Osteoblast (primary cell): ENCODE measurements at places on chromosomes 5 and 9.

- DNase-seq, result no peak
Observed at GRCh38 chr9:104999136-104999535, 71.2 kb upstream of the ABCA1 start.

- DNase-seq, result no peak
Observed at GRCh38 chr9:3495855-3496254, 29.9 kb downstream of the RFX3 start.

- no peak for DNase-seq
Observed at GRCh38 chr5:157956271-157956885, 97.4 kb upstream of the CLINT1 start.

DNA sequence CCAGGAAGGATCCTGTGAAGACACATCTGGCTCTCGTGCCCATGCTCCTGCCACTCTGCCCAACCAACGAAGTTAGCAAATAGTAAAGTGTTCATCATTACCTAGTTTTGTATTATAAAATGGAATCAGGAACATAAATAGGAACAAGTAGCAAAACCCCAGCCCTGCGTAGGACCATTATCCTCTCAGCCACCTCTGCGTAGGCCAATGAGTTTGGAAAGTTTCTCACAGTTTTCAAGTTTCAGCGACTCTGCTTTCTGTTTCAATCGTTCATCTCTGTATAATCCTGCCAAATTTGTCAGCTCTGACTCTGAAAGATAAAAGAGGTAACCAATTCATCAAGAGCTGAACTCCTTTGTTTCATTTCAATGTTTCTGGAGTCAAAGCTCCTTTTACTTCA is 10.1 kb upstream of the SPATA24 start:
- DNase-seq, result no peak

DNA sequence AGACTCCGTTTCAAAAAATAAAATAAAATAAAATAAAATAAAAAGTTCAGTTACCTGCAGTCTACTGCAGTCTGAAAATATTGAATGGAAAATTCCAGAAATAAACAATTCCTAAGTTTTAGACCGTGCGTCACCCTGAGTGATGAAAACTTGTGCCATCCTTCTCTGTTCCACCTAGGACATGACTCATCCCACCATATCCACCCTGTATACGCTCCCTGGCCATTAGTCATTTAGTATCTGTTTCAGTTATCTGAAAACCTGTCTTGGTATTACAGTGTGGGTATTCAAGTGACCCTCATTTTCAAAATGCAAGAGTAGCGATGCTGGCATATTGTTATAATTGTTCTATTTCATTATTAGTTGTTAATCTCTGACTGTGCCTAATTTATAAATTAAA is 51.8 kb upstream of the TEX48 start:
- no peak for DNase-seq

DNA sequence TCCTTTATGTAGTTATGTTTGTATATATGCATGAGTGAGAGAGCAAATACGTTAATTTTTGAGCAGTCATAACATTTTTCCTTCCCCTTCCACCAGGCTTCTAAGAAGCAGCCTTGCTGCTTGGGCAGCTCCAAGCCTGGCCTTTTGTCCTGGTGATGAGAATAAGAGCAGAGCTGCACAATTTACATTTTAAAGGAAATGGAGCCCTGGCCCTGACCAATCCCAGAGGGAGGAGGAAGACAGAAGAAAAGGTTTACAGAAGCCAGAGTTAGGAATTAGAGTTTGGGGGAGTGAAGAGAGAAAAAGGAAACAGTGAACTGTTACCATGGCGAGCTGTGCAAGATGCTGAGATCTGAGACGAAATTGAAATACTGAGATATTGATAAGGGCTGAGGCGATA is 25.3 kb upstream of the EFNA5 start:
- no peak for DNase-seq

- DNase-seq, result no peak
Observed at GRCh38 chr5:60803712-60804111, 40.4 kb downstream of the ELOVL7 start.

- peak; percentile 17 for DNase-seq
Observed at GRCh38 chr5:64811050-64811640, 42.4 kb downstream of the CWC27 start.

- peak; percentile 22 for DNase-seq
Observed at GRCh38 chr9:128611600-128612394, 44.9 kb downstream of the DYNC2I2 start.

GRCh38 chr9:133998915-133999595 is 6.9 kb upstream of the VAV2 start:
- DNase-seq, result peak; percentile 80

DNA sequence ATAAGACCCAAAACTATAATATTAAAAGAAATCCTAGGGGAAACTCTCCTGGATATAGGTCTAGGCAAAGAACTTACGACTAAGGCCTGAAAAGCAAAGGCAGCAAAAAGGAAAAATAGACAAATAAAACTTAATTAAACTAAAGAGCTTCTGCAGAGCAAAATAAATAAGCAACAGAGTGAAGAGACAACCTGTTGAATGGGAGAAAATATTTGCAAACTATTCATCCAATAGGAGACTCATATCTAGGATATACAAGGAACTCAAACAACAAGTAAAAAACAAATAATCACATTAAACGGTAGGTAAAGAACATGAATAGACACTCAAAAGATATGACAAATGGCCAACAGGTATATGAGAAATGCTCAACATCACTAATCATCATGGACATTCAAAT is 318.6 kb downstream of the CSNK1G3 start:
- DNase-seq, result peak; percentile 3

DNA sequence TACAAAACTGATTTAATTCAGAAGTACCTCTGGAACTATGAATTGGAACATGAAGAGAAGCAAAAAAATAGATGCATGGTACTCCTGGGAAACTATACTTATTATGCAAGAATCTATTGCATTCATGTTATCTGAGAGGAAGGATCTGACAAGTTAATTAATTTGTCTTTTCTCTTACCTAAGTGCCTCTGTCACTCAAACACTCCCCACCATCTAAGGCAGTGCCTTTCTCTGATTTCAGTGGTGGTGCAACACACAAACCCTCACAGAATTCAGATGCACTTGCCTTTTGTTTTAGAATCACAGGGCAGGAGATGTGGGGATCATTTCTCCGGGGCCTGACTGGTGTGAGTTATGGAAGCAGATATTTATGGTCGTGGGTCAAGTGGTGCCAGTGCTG is 52.5 kb upstream of the C9orf72 start:
- DNase-seq, result no peak

DNA sequence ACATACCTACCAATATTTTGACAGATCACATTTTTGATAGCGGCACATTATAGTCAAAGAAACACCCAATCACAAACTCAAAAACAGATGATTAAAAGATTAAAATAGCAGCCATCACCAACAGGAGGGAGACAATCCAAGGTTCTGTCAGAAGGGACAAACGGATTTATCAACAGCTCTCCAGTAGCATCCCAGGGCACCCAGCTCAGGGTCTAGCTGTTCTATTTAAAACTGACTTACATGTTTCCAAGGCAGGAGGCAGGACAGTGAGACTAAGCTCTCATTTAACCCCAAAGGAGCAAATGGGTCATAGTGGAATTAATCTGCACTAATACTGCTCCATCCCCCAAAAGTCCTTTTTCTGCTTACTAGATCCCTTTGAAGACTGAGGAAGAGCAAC is 3.2 kb downstream of the AGTPBP1 start:
- no peak for DNase-seq
